H9 (cell line): ENCODE measurements at places on chromosomes 6 and 20. TPM values are rescaled to one million over a fixed set of nuclear protein-coding genes. Genes with fewer than 3 reads are reported as not detected.

Gene MLIP
- total RNA-seq: not detected in 2 replicates

Gene RFX6
- total RNA-seq: not detected in 2 replicates

DNA sequence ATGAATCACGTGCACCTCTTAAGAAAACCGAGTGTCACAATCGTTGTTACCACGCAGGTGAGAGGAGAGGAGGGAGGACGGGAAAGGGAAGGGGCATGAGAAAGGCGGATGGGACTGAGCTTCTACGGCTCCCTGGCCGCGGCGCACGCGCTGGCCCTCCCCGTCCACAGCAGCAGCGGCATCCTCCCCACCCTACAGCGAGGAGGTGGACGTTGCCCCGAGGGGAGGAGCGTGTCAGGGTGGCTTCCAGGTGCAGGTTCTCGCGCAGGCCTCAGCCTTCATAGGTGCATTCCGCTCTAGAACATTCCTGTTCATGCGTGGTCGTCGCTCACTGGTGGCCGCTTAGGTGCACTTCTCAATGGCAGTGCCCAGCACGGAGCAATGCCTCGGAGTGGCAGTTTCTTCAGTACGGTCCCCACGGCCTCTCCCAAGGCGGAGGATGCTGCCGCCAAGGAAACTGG, 29.7 kb upstream of the AFDN start:
- no peaks in the 10 kb centered on the region for H3K4me1 ChIP-seq
- H3K36me3 ChIP-seq: no peaks in the 10 kb centered on the region
- H3K27ac ChIP-seq: no peak overlapping the region
- no peak for DNase-seq

DNA sequence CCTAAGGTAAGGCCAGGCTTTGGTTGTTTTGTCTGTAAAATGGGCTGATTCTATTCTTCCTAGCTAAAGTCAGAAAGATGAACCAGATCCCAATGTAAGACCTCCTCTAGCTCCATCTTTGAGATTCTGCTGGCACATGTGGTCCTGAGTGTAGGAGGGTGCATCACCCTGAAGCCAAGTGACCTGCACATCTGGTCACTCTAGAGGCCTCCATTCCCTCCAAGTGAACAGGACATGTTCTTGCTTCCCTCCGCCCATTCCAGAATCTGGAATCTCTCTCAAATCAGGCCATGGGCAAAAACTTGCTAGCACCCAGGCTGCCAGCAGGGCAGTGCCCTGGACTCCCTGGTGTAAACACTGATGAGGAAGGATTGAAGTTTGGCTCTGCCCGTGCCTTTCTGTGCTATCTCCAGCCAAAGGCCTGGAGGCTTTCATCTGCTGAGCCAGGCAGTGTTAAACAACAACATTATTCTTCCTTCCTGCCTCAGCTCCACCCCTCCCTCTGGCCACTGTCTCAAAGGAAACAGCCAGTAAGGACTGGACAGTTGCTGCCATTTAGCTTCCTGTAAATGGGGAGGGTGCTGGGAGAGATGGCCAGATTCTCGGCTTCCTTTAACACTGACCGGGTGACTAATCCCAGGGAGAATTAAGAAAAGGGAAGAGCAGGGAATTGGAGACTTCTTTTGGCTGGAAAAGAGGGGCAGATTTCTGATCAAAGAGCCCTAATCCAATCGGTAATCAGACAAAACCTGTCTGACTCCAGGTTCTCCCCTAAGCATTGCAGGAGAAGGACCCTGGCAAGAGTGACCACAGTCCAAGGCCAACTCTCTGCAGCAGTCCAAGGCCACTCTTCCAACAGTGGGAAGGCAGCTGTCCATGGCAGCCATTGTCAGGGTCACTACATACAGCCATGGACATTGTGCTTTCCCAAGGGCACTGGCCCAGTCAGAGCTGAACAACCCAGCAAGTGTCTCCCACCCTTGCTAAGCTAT, 19.5 kb upstream of the ADGRF1 start:
- H3K4me3 ChIP-seq: no peak overlapping the region
- no peak for DNase-seq
- H3K27me3 ChIP-seq: no peaks in the 10 kb centered on the region
- no peak overlapping the region for H3K27ac ChIP-seq
- peaks cover 3% of the 10 kb centered on the region for H3K36me3 ChIP-seq
- no peaks in the 10 kb centered on the region for H3K4me1 ChIP-seq

DNA sequence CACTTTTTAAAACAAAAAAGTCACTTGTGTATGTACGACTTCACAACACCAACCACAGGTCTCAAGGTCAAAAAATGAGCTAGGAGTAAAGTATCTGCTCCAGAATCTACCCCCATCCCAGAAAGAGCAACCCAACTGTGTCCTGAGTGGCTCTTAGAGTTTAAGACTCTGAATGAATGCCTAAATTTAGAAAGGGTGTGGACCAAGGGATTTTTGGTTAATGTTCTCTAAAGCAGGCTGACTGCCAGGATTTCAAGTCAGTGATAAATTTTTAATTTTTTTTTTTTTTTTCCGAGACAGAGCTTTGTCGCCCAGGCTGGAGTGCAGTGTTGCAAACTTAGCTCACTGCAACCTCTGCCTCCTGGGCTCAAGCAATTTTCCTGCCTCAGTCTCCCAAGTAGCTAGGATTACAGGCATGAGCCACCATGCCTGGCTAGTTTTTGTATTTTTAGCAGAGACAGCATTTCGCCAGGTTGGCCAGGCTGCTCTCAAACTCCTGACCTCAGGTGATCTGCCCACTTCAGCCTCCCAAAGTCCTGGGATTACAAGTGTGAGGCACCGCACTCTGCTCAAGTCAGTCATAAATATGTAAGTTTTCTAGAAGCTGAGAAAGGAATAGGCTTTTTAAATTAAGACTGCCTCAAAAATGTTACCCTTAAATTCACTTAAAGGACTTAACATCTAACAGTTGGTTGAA, 20.2 kb downstream of the STAU1 start:
- no peak overlapping the region for H3K27ac ChIP-seq
- H3K36me3 ChIP-seq: peaks cover 5% of the 10 kb centered on the region; the same call in 2 of the 3 replicates
- no peaks in the 10 kb centered on the region for H3K27me3 ChIP-seq
- H3K4me1 ChIP-seq: no peaks in the 10 kb centered on the region

DNA sequence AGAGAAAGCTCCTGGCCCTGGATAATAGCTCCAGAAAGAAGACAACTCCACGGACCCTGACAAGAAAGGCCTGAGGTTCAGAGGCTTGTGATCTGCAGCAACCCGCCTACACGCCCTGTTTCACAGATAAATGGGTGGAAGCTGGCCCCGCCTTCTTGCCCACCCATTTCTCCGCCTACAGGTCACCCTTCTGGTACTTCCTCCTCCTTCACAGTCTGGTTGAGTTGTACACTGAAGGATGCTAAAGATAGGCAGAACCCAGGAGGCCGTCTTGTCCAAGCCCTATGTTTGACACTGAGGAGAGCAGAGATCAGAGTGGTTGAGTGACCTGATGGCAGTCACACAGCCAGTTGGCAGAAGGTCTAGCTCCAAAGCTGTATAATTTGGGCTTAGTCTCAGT, 34.2 kb upstream of the MDGA1 start:
- H3K4me3 ChIP-seq: no peak overlapping the region
- no peak overlapping the region for H3K27ac ChIP-seq
- no peaks in the 10 kb centered on the region for H3K27me3 ChIP-seq
- H3K4me1 ChIP-seq: no peaks in the 10 kb centered on the region
- peak; percentile 50 for DNase-seq
- no peaks in the 10 kb centered on the region for H3K36me3 ChIP-seq

Gene DCDC2
- total RNA-seq: 0.57 and 0.59 TPM in 2 replicates

GRCh38 chr6:90257486-90257738, 39.2 kb downstream of the BACH2 start:
- H3K36me3 ChIP-seq: no peaks in the 10 kb centered on the region
- H3K27me3 ChIP-seq: no peaks in the 10 kb centered on the region
- DNase-seq: no peak
- H3K4me3 ChIP-seq: no peak overlapping the region
- no peak overlapping the region for H3K27ac ChIP-seq

Gene POM121L2
- not detected in 2 replicates for total RNA-seq

DNA sequence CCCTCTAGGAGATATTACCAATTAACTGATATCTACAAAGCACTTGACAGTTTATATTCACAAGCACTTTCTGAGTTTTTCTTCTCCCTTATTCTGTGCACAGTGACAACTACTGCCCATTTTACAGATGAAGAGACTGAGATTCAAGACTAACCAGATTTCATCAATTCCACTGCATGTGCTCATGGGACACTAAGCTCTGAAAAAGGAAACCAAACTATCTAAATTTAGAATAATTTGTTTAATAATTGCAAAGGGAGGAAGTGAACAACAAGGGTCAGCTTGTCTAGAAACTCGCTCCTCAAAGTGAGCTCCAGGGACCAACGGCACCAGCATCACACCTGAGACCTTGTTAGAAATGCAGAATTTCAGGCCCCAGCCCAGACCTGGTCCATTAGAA, 50.8 kb upstream of the MYLIP start:
- H3K27me3 ChIP-seq: no peaks in the 10 kb centered on the region
- no peak overlapping the region for H3K27ac ChIP-seq
- H3K4me3 ChIP-seq: no peak overlapping the region
- DNase-seq: no peak
- no peaks in the 10 kb centered on the region for H3K4me1 ChIP-seq

- H3K4me1 ChIP-seq: peaks cover 8% of the 10 kb centered on the region; the same call in 1 of the 2 replicates
- no peaks in the 10 kb centered on the region for H3K27me3 ChIP-seq
- DNase-seq: no peak
- no peak overlapping the region for H3K4me3 ChIP-seq
- no peaks in the 10 kb centered on the region for H3K36me3 ChIP-seq
Observed at GRCh38 chr20:53829724-53830521, 236.3 kb upstream of the ZNF217 start.

- no peaks in the 10 kb centered on the region for H3K4me1 ChIP-seq
- no peak overlapping the region for H3K27ac ChIP-seq
- no peaks in the 10 kb centered on the region for H3K27me3 ChIP-seq
- peak; percentile 66 for DNase-seq
- peaks cover 25% of the 10 kb centered on the region for H3K36me3 ChIP-seq
- peak overlapping the region; percentile 46; the same call in 1 of the 3 replicates for H3K4me3 ChIP-seq
Observed at GRCh38 chr6:73523434-73524123, 2.7 kb upstream of the EEF1A1 start.

DNA sequence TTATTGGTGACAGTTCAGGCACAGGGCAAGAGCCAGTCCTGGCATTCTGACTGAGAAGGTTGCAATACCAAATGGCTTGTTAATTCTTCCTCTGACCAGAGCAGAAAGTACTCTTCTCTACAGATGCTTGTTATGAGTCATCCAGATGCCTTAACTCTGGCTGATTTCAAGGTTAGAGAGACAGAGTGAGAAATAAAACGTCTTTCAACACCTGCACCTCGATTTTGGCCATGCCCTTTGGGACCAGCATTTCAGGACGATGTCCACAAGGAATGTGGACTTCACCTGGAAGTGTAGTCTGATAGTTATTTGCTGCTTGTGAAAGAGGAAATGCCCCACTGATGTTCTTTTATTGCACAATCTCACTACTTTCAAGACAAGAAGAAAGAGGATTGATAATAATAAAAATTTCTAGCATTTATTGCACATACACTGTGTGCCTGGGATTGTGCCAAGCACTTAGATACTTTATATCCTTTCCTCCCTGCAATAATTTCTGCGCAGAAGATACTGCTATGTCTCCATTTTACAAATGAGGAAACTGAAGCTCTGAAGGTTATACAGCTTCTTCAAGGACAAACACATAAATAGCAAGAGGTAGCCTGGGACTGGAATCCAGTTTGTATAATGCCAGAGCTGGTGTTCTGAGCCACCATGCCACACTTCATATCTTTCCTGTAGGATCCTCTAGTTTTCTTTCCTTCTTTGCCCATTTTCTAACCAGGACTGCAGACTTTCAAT, 33.5 kb upstream of the MCM3 start:
- no peak overlapping the region for H3K27ac ChIP-seq
- H3K27me3 ChIP-seq: no peaks in the 10 kb centered on the region
- H3K36me3 ChIP-seq: no peaks in the 10 kb centered on the region
- no peaks in the 10 kb centered on the region for H3K4me1 ChIP-seq
- no peak overlapping the region for H3K4me3 ChIP-seq
- DNase-seq: no peak

GRCh38 chr6:87897663-87898062, 150.0 kb upstream of the SPACA1 start:
- H3K36me3 ChIP-seq: no peaks in the 10 kb centered on the region
- H3K4me1 ChIP-seq: no peaks in the 10 kb centered on the region
- DNase-seq: no peak

DNA sequence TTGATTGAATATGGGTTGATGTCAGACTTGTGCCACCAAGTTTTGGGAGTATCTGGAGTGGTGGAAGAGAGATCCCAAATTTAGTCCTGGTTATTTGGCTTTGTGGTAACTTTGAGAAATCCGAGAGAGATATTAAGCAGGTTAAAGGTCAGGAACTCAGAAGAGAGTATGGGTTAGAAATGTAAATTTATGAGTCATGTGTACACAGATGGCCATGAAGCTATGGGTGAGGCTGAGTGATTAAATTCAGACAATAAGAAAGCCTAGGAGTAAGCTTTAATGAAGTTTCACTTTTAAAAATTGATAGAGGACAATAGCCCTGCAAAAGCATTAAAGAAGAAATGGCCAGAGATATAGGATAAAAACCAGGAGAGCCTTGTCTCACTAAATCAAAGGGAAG, 14.3 kb downstream of the RIMS1 start:
- no peaks in the 10 kb centered on the region; the same call in 2 of the 3 replicates for H3K36me3 ChIP-seq
- H3K27me3 ChIP-seq: no peaks in the 10 kb centered on the region

GRCh38 chr6:34236443-34237315, at the start of gene HMGA1:
Gene HMGA1, plus strand, starts transcription at chr6:34236873. Its CDS starts 3,908 bp downstream, at chr6:34240781.
- H3K27ac ChIP-seq: peak within 1 kb of the TSS; percentile 95
- peak; percentile 83 for DNase-seq
- H3K36me3 ChIP-seq: peaks cover 36% of the 10 kb centered on the region
- no peaks in the 10 kb centered on the region for H3K27me3 ChIP-seq
- peaks cover 13% of the 10 kb centered on the region for H3K4me1 ChIP-seq

DNA sequence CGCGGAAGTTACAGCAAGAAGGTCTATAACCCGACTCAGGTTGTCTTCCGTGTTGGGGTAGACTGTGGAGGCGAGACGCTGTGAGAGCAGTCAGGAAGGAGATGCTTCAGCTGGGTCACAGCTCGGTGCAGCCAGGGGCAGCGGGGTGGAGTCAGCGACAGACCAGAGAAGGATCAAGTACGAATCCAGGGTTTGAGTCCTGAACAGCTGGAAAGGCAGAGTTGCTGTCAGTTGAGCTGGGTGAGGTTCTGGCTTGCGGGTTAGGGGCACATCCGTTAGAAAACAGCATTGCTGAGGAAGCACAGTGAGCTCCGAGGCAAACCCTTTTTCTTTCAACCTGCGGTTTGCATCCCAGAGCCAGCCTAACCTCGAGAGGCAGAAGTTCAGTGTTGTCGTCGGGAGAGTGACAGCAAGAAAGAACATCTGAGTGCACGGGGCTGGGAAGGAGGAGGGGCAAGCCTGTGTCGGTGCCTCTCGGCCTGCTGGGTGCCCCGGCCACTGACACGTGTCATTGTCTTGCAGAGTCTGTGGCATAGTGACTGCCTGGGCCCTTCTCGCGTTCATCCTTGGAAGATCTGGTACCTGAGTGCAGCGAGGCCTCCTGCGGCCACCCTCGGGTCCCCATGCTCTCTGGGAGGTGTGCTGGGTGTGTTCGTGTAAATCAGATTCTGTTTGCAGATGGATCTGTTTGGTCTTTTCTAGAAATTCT, 20.0 kb downstream of the PNLDC1 start:
- no peaks in the 10 kb centered on the region; the same call in 2 of the 3 replicates for H3K36me3 ChIP-seq
- H3K27me3 ChIP-seq: no peaks in the 10 kb centered on the region
- H3K4me3 ChIP-seq: no peak overlapping the region
- peak; percentile 57 for DNase-seq
- H3K27ac ChIP-seq: no peak overlapping the region
- no peaks in the 10 kb centered on the region for H3K4me1 ChIP-seq
